Stimulated activated CD8-positive, alpha-beta memory T cell treated with anti-CD3 and anti-CD28 coated beads, Interleukin-2, amount 100 ng/mL, for 48 hours (primary cell): ENCODE measurements at places on chromosomes 2 and 18.

DNA sequence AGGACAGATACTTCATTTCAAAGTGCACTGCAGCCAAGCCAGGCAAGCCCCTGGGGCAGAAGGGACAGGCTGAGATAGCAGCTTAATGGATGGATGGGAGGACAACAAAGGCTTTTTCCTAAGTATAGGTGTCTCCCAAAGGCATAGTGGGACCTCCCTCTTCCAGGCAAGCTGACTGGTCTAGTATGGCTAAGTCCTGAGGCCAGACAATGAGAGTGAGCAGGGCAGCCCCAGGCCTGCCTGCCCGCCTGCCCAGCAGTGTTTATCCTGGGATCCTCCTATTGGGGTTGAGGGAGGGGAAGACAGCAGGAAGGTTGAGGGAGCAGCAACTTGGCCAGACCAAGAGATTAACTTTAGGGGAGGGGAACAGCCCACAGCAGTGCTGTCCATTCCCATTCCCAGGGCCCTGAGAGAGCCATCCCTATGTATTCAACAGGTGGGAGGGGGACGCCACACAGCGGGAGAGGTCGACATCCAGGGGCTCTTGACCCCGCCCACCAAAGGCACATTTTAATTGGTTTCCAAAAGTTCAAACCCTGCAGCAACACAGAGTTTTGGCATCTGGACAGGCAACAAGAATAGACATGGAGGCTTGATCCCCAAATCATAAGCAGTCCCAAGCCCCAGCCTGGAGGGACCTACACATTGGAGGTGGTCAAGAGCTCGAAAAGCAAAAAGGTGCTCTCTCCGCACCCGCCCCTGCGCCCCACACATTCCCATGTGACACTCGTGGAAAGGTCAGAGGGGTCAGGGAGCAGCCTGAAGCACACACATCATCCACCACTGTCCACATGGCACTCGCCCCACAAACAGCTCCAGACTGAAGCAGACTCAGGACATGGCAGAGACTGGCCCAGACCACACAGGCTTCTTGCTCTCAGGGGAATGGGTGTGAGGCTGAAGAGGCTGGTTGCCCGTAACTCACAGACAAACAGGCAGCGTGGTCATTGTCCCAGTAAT lies 2.9 kb upstream of the SFXN5 start:
- no peak for DNase-seq

DNA sequence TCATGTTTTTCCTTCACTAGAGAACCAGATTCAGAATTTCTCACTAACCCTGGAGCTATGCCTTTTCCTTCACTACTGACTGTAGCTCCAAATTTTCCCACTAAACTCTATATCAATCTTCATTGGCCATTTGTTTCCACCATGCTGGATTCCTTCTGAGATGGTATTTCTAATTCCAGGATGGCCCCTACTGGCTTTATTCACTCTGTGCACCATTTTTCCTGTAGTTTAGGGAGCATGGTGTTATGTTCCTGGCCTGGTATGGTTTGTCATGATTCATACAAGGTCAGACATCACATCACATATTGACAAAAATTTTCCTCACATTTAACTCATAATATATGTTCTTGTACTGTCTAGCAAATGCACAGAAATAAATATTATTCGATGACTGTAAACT lies 229.2 kb upstream of the TFPI start:
- no peak for DNase-seq

- DNase-seq = no peak
These were observed 7.9 kb downstream of the PMAIP1 start for GRCh38 chr18:59907660-59908059.

GRCh38 chr2:236376566-236377244 lies 112.5 kb upstream of the ASB18 start:
- no peak for DNase-seq

DNA sequence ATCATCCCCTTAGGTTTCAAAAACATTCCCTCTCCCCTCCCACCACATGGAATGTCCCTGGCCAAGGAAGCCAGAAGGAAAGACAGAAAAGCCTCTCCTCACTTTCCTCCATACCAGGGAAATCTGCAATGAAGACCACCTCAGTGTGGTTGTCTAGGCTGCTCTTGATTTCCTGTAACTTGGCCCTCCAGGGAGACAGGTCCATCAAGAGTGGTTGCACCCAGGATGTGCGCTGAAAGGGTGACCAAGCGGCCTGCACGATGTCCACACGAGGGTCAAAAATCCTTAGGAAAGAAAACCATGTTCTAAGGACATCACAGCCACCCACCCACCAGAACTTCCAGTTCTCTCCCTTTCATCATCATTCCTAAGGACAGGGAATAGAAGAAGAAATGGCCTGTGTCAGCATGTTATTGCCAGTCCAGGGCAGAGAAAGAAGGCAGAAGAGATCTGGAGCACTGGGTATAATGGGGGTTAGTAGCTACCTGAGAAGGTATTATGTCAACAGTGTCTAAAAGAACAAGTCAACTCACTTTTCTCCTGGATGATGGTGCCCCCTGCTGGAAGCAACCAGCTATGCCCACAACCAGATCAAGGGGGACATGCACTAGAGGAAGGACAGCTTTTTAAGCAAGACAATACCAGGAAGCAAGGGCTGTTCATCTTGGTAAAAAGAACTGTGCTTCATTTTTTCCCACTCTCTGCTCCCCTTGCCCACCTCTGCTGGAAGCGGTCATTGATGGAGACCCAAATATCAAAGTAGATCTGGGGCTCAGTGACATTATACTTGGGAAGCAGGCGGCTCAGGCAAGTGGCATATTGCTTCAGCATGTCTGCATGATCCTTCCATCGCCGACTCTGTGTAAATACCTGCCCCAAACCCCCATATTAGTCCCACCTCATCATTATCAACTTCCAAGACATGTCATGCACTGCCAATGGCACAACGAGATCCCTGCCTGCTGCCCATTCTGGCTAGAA lies 9.3 kb downstream of the GGCX start:
- peak; percentile 73 for DNase-seq

- no peak for DNase-seq
These were observed 21.6 kb downstream of the STON1 start for GRCh38 chr2:48551548-48551947.

DNA sequence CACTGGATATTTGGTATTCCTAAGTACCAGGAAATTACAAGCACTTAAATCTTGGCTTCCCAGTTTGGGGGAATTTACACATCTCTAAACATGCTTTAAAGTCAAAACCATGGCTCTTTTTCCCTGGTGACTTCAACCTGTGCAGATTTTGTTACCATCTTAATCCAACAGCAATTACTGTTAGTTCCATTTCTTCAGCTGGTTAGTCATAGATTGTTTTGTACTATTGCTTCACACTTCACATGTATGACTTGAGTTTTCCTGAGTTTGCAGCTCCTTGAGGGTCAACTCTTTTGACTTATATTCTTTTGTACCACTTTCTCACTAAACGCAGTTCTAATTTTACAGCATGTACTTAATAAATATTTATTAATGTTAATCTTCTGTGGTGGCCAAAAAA lies 203.4 kb upstream of the RND3 start:
- DNase-seq = no peak

DNA sequence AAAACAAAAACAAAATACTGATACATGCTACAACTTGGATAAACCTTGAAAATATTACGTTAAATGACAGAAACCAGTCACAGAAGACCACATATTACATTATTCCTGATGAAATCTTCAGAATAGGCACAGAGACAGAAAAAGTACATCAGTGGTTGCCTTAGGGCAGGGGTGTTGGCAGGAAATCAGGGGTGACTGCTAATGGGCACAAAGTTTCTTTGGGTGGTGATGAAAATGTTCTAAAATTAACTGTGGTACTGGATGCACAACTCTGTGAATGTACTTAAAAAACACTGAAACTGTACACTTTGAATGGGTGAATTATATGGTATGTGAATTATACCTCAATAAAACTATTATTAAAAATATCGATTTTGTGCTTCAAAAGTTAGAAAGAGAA lies 16.6 kb downstream of the NCKAP1 start:
- DNase-seq = no peak

DNA sequence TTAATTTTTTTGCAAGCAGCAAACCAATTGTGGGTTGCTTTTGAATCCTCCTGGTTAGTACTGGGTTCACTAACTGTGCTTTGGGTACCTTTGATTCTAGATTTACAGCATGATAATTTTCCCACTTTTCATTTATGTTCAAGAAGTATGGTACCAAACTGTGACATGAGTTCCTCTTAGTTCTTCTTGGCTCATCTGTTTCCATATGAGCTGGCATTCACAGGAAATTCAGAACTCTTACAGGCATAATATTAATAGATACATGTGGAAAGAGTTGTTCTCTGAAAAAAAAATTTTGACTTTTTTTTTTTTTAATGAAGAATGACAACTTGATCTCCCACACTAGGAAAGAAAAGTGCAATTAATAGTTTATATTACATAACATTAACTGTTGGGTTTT lies 59.4 kb downstream of the FMNL2 start:
- DNase-seq = no peak

DNA sequence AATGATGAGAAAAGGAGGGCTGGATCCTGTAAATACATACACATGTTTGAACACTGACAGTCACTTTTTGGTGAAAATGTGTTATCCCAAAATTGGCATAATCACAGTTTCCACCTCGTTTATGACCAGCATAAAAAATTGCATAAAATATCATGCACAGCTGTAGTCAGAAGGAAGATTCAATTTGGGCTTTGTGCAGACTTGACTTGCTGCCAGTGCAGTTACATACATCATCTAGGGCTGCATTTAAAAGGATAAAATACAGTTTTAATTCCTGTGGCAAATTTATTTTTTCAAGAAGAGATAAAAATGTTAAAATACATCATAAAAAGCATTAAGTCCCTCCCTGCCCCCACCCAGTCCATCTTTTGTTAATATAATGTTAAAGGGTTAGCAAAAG lies 103.8 kb downstream of the VWC2L start:
- DNase-seq = no peak

DNA sequence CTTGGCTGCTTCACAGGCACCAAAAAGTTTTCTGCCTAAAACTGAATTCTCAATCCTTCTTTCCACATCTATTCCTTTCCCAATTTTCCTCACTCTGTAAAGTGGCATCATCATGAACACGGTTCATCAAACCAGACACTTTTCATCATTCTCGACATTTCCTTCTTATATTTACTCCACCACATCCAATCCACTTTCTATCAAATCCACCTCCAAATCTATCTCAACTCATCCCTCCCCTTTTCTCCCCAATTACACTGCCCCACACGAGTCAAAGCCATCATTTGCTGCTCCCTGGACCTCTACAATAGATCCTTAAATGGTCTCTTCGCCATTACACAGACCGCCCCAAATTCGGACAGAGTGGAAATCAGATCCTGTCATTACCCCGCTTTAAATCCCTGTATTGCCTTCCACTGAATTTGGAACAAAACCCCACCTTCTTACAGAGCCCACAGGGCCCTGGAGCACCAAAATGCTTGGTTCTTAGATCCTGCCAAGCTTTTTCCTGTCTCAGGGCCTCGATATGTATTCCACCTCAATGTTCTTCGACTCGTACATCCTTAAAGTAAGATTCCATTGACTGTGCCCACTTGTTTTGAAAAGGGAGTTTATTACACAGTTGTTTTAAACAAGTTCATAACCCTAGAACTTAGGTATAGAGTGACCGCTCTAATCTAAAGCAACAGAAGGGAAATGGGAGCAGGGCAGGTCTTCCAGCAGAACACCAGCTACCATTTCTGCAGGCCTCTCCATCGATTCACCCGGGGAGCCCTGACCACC lies 856 bp downstream of the ACAA2 start:
- DNase-seq = no peak

DNA sequence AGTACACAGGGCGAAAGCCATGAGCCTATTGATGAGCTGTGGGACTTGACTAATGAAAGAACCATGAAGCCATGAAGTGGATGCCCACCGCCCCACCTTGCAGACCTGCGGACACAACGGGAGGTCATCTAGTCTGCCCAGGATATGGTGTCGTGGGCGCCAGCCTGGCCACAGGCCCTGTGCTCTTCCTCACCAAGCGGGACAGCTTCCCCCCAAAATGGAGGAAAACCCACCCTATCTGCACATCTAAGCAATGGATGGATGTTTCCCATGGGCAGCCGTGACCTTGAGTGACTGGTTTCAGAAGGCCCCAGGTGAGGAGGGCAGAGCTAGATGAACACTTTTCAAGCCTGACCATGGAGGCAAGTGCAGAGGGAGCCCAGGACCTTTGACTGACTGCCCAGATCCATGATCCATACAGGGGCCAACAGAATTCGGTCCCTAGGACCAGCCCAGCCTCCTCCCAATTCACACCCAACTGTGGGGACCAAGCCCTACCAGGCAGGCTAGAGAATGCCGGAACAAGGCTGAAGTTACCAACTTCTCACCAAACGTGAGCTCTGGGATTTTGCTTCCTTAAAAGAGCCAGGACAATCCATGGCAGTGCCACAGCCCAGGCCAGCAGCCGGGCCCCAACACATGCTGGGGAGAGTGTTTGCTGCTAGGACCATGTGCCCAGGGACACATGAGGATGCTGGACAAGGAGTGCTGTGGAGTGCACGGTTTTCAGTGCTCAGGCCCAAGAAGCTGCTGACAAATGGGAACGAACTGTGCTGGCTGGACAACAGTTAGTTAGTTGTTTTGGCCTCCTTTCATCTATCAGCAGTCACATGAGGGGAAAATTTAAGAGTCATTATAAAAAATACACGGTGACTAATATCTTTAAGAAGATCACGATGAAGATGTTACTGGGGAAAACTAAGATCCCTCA lies 249.4 kb downstream of the HDAC4 start:
- no peak for DNase-seq

- no peak for DNase-seq
These were observed 40.5 kb downstream of the ROCK1 start for GRCh38 chr18:21071071-21071470.

DNA sequence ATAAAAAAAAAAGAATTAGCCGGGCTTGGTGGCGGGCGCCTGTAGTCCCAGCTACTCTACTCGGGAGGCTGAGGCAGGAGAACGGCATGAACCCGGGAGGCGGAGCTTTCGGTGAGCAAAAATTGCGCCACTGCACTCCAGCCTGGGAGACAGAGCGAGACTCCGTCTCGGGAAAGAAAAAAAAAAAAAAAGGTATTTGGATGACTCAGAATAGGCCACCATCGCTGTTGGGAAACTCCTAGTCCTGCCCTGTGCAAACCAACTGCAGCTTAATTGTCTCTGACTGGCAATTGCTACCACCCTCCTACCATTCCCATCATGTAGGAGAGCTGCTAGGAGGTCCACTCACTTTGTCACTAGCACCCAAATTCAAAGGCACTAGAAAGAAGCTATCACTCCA lies 43.5 kb downstream of the ATP8B1 start:
- no peak for DNase-seq

GRCh38 chr2:42493468-42494354 lies at the start of gene KCNG3:
Gene KCNG3, minus strand, starts transcription at chr2:42493982. Its CDS starts 481 bp downstream, at chr2:42493501.
- peak; percentile 56 for DNase-seq

GRCh38 chr2:111626037-111626864 lies 257.7 kb downstream of the ANAPC1 start:
- DNase-seq = no peak

DNA sequence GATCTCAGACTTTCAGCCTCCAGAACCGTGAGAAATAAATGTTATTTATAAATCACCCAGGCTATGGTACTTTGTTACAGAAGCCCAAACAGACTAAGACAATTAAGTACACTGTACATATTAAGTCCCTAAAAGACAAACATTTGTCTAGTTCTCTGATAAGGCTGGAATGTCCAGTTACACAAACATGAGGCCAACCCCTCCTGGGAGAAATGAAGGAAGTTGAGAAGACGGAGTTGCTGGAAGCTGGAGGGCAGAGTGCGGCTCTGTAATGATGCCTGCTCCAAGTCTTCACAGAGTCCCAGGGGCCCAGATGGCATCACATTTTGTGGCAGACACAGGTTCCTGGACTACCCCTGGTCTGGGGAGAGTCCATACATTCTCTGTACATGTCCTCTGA lies 79.2 kb upstream of the ST8SIA3 start:
- no peak for DNase-seq

- no peak for DNase-seq
These were observed 246.8 kb downstream of the IKZF2 start for GRCh38 chr2:212904646-212905045.

GRCh38 chr2:189522435-189523151 lies 58.0 kb downstream of the SLC40A1 start:
- DNase-seq = no peak
